ENCODE measurements at places on chromosomes 5 and 9.

GRCh38 chr5:139425497-139425896 lies 13.8 kb downstream of the DNAJC18 start:
- no peak for DNase-seq

GRCh38 chr5:116297296-116297814 lies 212.5 kb downstream of the COMMD10 start:
- DNase-seq: no peak

DNA sequence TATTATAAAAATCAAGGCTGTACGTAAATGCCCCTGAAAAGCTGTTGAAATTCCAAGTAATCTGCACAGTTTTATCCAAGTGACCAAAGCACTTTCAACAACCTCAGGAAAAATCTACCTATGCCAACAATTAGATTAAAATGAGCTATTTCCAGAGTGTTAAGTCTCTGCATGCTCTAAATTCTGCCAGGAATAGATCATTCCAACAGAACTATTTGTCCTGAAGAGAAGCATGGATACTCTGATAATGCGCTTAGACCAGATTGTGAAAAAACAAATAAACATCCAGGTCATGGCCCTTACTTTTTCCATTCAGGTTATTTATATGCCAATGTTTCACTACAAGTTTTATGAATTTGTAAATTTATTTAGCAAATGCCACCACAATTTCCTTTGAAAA lies 59.1 kb downstream of the PLK2 start:
- no peak for DNase-seq

GRCh38 chr5:2276101-2276500 lies 393.4 kb upstream of the IRX4 start:
- no peak for DNase-seq

DNA sequence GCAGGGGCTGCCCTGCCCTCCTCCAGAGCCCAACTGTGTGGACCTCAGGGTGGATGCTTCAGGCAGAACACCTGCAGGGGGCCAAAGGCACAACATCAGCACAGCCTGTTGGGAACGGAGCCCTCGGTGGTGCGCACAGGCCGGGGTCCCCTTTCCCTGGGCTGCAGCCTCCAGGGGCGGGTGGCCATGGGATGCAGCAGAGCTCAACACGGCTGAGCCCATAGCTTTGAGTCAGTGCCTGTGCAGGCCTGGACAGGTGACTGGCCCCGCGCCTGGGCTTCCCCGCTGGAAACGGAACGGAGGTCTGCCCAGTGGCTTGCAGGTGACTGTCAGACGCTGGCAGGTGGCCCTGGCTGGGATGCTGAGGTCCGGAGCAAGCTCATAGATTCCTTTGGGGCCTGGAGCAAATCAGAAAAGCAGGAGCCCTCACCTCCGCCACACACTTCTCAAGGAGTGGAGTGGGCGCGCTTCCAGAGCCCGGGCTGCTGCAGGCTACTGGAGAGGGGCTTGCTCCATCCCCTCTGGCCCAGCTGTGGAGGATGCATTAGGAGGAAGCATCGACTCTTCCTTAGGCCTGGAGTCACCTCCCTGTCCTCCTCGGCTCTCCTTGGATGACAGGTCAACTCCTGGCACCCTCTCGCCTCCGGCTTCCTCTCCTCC lies 69.8 kb upstream of the RNU6ATAC start:
- no peak for DNase-seq

GRCh38 chr5:74257060-74257527 lies 383.4 kb downstream of the ENC1 start:
- no peak for DNase-seq
